ENCODE measurements at places on chromosomes 2 and 18.

GRCh38 chr2:4518596-4518995 lies 815.2 kb downstream of the DCDC2C start:
- DNase-seq = no peak

DNA sequence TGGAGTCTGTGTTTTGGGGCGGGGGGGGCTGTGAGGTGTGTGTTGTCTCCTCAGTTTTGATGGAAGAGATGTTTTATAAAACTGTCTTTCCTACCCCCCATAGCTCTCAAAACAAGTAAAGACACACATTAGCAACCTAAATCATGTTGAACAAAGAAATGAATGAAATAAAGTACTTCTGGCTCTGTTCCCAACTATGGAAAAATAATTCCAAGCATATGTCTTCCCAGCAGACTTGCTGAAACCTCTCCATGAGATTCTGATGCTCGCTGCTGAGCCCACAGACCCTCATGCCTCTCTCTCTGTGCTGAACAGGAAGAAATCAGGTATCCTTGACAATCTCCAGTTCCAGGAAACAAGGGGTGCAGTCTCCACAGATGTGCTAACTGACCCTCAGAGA lies 226.7 kb upstream of the KLHL29 start:
- no peak for DNase-seq

GRCh38 chr2:219744600-219744999 lies 117.2 kb downstream of the SLC4A3 start:
- no peak for DNase-seq

DNA sequence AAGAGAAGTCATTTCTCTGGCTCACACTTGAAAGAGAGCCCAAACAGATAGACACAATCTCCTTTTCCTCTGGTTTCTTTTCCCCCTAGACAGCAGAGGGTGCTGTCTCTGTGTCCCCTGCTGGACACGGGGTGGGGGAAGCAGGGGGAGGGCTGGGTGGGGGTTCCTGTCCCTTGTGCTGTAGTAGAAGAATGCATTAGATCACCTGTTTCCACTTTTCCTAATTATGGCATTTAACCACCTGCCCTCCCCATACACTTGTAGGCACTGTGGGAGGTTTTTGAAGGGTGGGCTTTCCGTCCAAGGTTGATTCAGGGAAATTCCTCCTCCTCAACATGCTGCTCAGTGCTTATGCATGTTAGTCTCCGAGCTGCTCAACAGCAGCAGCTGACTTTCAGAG lies 206.2 kb upstream of the EPAS1 start:
- DNase-seq = no peak

DNA sequence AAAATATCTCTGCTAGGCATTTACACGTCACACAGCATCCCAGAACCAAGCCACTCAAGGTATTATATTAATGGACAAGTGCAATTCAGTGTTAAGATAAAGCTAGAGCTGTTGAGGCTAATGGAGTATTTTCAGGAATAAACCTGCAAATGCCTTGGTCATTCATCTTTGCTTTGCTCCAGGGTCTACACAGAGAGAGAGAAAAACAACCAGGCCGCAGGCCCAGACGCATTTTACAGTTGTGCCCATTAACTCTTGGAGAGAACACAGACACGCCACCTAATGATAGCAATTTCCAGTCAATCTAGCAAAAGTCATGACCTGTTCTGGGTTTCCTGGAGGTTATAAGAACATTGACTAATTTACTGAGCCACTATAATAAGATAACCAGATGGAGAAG lies 829.3 kb downstream of the LRRTM4 start:
- DNase-seq = no peak

- DNase-seq = no peak
Observed at GRCh38 chr2:127633556-127634065, 12.3 kb upstream of the GPR17 start.

DNA sequence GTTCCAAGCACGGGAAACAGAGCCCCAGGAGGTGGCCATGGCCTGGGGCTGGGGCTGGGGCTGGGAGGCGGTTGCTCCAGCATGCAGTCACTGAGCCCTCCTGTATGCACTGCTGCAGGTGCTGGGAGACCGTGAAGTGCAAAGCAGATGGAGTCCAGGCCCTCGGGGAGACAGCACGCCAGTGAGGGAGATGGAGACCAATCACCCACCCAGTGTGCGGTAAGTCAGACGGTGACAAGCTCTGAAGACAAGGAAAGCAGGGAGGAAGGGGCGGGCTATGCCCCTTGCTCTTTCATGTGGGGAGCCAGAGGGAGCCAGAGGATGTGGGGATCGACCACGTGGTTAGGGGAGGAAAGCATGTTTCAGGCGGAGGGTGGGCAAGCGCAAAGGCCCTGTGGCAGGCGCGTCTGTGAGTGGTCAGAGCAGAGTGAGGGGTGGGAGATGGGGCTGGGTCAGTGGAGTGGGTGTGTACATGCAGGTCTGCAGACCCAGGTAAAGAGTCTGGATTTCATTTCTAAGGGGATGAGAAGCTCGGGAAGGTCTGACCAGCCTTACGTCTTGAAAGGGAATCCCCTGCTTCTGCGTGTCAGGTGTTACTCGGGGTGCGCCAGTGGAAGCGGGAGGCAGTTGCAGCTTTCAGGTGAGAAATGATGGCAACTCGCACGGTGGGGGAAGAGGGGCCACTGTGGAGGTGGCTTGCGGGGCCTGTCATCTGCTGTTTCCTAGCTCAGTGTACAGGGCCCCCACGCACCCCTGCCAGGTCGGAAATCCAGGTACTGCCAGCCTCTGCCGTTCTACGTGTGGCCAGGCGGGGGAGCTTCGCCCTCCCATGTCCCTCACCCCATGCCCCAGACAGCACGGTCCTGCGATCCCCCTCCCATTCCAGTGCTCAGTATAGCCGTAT lies 19.4 kb downstream of the RRM2 start:
- no peak for DNase-seq

- peak; percentile 23 for DNase-seq
Observed at GRCh38 chr2:180692322-180692721, 288.1 kb upstream of the UBE2E3 start.

- peak; percentile 39 for DNase-seq
Observed at GRCh38 chr18:62942578-62942977, 227.2 kb downstream of the PHLPP1 start.

- no peak for DNase-seq
Observed at GRCh38 chr2:163729636-163730273, 6.1 kb downstream of the FIGN start.

GRCh38 chr2:161172901-161173540 lies 12.8 kb downstream of the TANK start:
- DNase-seq = no peak

GRCh38 chr18:48673853-48674721 lies 135.3 kb downstream of the CTIF start:
- DNase-seq = no peak

GRCh38 chr2:152466980-152467676 lies 132.2 kb downstream of the FMNL2 start:
- peak; percentile 51 for DNase-seq

DNA sequence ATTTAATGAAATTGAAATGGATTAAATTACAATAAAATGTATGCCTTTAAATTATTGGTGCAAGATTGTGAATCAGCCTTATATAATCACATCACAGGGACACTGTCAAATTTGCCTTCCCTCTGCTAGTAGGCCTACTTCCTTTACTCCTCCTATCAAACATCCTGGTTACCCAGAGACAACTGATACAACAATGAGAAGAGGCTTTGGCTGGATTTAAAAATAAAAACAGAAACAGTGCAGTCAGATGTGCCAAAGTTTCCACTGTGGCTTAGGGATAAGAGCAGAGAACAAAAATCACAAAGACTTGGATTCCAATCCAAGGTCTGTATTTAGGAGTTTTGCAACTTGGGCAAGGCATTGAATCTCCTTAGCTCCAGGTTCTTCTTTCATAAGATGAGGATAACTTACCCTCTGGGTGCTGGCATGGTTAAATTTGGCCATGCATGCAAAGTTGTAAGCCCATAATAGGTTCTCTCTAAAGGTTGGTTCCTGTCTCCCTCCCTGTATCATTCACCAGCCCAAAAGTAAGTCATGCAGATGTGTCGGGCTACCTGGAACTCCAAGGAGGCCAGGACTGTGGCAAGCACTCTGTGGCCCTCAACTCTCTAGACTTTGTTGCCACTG lies 99.3 kb upstream of the LRATD1 start:
- DNase-seq = no peak

GRCh38 chr18:78292618-78293380 lies 686.8 kb upstream of the SALL3 start:
- DNase-seq = no peak

GRCh38 chr2:98148595-98149332 lies 61.8 kb downstream of the VWA3B start:
- DNase-seq = no peak

- no peak for DNase-seq
Observed at GRCh38 chr2:219428469-219428868, 6.2 kb upstream of the SPEG start.

DNA sequence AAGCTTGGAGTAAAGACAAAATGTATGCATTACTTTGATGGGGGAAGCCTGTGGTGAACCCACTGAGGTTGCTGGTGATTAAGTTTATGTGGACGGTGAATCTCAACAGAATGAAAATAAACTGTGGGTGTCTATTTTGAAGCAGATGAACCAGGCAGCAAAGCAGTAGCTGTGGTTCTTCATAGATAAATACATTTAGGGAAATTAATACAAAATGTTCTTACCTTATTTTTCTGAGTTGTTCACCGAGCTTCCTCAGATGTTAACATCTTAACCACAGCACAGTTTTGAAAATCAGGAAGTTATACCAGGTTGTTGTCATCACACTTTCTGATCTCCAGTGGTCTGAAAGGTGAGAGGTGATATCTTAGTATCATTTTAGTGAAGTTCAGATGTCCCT lies 53.9 kb downstream of the NCK2 start:
- no peak for DNase-seq

- no peak for DNase-seq
Observed at GRCh38 chr2:229856413-229856812, 65.4 kb downstream of the TRIP12 start.

GRCh38 chr2:138853761-138854160 lies 73.6 kb upstream of the NXPH2 start:
- DNase-seq = no peak

- no peak for DNase-seq
Observed at GRCh38 chr2:115838539-115838938, 1396.1 kb downstream of the DPP10 start.
